Smooth muscle cell of trachea (primary cell): ENCODE measurements at places on chromosomes 16 and 17. TPM values are rescaled to one million over a fixed set of nuclear protein-coding genes. Genes with fewer than 3 reads are reported as not detected.

YBX2 gene
- total RNA-seq = 0.17 and 0.29 TPM in 2 replicates

ACE gene
- total RNA-seq = 7.9 and 20.5 TPM in 2 replicates

PPY gene
- not detected in 2 replicates for total RNA-seq

MT4 gene
- total RNA-seq = not detected in 2 replicates

GPR139 gene
- not detected in 2 replicates for total RNA-seq

SPATA32 gene
- total RNA-seq = not detected in 2 replicates

GDPD1 gene
- 0.17 and 0.73 TPM in 2 replicates for total RNA-seq

EPX gene
- total RNA-seq = not detected in 2 replicates

STAT3 gene
- 87.0 and 146 TPM in 2 replicates for total RNA-seq

CCL3 gene
- total RNA-seq = not detected in 2 replicates

ARHGDIG gene
- 0.73 and 0.99 TPM in 2 replicates for total RNA-seq

KCNH4 gene
- total RNA-seq = under 0.01 TPM in 1 of 2 replicates, not detected in the other

TUBB3 gene
- 559 and 710 TPM in 2 replicates for total RNA-seq

KRT35 gene
- total RNA-seq = not detected in 2 replicates

TEKT1 gene
- total RNA-seq = not detected in 2 replicates

ZNF652 gene
- 7.3 and 8.3 TPM in 2 replicates for total RNA-seq

C1QL1 gene
- 0.29 and 0.99 TPM in 2 replicates for total RNA-seq

OR2C1 gene
- total RNA-seq = 0.83 TPM in 1 of 2 replicates, not detected in the other

SMTNL2 gene
- 0.15 and 1.2 TPM in 2 replicates for total RNA-seq

GOSR1 gene
- total RNA-seq = 28.4 and 48.1 TPM in 2 replicates

SMIM22 gene
- total RNA-seq = not detected in 2 replicates

ABCC11 gene
- total RNA-seq = 0.33 and 0.44 TPM in 2 replicates

GAS7 gene
- total RNA-seq = 8.3 and 8.4 TPM in 2 replicates

ENPP7 gene
- total RNA-seq = not detected in 2 replicates

CSH2 gene
- total RNA-seq = not detected in 2 replicates

GCGR gene
- not detected in 2 replicates for total RNA-seq

CDK3 gene
- 1.3 and 1.9 TPM in 2 replicates for total RNA-seq

KIF1C gene
- 65.3 and 110 TPM in 2 replicates for total RNA-seq

KIFC3 gene
- total RNA-seq = 30.4 and 38.0 TPM in 2 replicates
